ENCODE measurements at places on chromosomes 6 and 20.

- no peak for DNase-seq
Measured at GRCh38 chr20:46651091-46651962, at the start of gene SLC13A3. Gene SLC13A3, minus strand, starts transcription at chr20:46651459. Its CDS starts 38 bp downstream, at chr20:46651421.

DNA sequence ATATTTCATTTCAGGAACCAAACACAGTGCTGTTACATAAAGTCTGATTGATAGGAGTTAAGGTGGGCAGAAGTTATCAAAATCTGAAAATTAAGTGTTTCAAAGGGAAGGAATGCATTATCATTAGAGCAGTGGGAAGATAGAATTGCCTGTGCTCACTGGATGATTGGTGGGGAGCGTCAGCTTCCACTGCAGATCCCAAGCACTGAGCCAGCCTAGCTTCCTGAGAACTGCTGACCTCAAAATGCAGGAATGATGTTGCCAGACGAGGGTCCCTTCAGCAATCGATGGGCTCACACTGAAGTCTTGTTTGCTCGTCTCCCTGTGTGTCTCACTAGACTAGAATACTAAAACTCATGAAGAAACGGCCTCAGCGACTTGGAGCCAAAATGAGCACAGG lies 110.0 kb upstream of the PHACTR1 start:
- DNase-seq: no peak

GRCh38 chr6:56534680-56535419 lies 107.8 kb downstream of the DST start:
- no peak for DNase-seq

GRCh38 chr6:37236921-37237320 lies 20.7 kb upstream of the TBC1D22B start:
- no peak for DNase-seq

DNA sequence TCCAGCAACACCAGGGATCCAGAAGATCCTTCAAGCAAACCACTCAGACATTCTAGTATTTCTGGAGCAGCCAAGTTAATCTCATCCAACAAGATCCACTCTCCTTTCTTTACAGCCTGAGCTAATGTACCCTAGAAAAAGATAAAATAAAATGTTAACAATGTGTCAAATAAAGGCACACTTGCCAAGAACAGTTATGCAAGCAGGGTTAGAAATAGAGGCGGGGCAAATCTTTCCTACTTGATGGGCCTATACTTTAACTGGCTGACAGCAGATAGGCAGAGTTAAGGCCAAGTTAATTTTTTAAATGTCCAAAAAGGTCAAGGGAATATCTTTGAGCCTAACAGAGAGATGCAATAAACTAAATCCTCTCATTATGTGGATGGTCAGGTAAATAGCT lies 60.8 kb downstream of the MDN1 start:
- no peak for DNase-seq

DNA sequence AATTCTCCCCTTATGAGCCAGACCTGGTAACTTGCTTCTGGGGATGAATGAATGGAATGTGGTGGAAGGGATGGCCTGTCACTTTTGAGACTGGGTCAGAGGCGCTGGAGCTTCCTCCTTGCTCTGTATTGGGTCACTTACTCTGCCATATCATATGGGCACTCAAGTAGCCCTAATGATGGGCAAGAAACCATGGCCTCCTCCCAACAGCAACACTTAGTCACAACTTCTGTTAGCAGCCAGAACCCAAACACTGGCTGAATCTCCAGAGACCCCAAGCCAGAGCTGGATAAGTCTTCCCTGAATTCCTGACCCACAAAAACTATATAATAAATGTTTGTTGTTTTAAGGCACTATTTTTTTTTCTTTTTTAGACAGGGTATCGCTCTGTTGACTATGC lies 5.5 kb downstream of the E2F1 start:
- DNase-seq: no peak

DNA sequence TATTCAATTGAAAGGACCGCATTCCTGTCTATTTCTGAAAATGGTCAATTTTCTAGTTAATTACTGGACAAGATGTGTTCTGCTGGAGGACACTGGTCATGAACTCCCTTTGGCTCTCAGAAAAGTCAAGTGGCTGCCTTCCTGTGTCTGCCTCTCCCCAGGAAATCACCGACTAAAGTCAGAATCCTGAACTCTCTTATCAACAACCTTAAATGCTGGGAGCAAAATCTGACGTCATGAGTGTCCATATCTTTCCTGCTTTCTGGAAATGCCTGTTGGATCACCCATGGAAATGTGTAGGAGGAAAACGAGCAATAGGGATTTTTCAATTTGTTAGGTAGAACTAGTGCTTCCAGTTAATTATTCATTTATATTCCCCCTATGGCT lies 53.5 kb upstream of the PLCB1 start:
- DNase-seq: no peak

DNA sequence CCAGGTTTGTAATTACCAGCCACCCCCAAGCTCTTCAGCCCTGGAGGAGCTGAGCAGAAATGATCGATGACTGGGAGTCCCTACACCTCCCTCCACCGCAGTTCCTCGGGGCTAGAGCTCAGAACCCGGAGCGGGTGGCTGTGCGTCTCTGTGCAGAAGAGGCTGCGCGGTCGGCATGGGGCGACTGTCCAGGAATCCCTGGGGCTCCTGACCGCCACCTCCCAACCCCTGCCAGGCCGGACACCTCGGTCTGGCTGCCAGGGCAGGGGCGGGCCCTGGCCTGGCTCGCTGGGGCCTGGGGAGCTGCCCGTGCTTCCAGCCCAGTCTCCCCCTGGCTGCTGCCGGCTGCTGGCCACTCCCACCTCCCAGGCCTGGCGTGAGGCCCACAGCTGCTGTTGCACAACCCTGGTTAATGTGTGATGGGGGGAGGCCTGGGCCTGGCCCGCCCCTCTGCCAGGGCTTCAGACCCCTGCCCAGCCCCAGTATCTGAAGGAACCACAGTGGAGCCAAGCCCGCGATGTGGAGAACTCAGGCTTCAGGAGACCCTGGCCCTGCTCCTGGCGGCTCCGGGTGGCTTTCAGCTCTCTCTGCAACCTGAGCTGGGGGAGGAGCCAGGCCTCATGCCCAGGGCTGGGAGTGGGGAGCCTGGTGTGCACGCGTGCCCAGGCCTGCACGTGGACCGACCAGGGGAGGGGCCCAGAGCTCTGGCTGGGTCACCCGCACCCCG lies 1.2 kb downstream of the SLC2A4RG start:
- DNase-seq: no peak

- DNase-seq: no peak
Measured at GRCh38 chr6:151702851-151703658, 104.4 kb upstream of the ESR1 start.

GRCh38 chr6:15131651-15132061 lies 114.2 kb upstream of the JARID2 start:
- DNase-seq: no peak

DNA sequence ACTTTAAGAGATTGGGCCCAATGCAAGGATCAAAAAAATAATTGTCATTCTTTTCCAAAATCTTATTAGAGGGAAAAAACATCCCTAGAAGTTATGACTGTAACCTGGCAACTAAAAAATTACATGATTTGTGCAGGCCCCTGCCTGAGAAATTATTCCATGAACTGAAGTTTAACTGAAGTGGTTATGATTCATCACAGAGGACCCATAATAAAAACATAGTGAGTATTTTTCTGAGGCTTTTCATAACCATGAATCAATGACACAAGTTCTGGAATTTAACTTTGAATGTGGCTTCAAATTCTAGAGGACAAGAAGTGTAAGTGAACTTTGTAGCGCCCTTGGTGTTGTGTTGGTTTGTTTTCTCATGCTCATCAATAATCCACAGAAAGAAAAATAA lies 31.1 kb upstream of the CARMIL1 start:
- no peak for DNase-seq

GRCh38 chr6:157186785-157187181 lies 136.5 kb downstream of the TMEM242 start:
- no peak for DNase-seq

DNA sequence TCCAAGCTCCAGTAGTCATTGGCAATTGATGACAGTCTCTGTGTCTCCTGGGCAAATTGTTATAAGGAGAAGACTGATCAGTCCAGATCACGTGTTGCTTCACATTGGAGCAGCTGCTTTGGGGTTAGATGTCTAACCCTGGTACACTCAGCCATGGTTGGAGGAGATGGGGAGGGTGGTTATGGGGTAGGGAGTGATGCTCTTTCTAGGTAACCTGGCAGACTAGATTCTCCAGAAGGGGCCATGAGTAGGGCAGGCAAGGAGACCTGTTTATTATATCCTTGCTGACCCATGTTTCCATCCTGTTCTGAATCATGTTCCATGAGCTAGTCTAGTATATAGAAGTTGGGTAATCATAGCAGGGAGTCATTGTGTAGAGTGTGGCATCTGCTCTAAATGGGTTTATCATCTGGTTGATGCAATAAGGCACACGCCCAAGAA lies 50.8 kb upstream of the BACH2 start:
- DNase-seq: no peak

GRCh38 chr6:35058865-35059522 lies 82.1 kb downstream of the TCP11 start:
- no peak for DNase-seq

DNA sequence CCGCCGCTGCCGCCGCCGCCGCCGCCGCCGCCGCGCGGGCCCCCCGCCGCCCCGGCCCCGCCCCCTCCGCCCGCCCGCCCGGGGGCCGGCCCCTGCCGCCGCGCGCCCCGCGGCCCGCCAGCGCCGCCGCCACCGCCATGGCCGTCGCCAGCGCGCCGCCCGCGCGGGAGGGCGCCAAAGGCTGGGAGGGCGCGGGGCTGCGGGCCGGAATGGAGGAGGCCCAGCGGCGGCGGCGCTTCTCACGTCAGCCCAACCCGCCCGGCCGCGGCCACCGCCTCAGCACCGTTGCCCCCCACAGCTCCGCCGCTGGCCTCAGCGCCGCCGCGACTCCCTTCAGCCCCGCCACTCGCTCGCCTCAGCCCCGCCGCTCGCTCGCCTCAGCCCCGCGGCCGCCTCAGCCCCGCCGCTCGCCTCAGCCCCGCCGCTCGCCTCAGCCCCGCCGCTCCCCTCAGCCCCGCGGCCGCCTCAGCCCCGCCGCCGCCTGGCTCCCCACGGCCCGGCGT lies 258 bp downstream of the PHF10 start:
- DNase-seq: peak; percentile 49

- no peak for DNase-seq
Measured at GRCh38 chr6:92122746-92123145, 1296.6 kb downstream of the EPHA7 start.

- no peak for DNase-seq
Measured at GRCh38 chr20:39050555-39050902, 88.4 kb downstream of the DHX35 start.

DNA sequence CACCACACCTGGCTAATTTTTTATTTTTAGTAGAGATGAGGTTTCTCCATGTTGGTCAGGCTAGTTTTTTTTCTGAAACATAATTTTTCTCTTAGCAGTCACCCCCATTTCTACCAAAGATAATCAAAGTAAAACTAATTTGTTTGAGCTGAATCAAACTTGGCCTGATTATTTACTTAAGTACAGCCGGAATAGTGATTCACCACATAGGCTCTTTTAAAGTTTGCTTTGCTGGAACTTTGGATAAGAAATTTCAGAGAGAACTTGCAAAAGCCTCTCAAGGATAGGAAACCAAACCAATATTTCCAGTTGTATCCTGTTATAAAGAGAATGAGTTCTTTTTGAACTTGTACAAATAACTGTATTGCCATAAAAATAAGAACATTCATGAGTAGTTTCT lies 105.0 kb upstream of the SYNCRIP start:
- DNase-seq: no peak

GRCh38 chr20:21395051-21395665 lies 2.2 kb downstream of the NKX2-4 start:
- DNase-seq: no peak

DNA sequence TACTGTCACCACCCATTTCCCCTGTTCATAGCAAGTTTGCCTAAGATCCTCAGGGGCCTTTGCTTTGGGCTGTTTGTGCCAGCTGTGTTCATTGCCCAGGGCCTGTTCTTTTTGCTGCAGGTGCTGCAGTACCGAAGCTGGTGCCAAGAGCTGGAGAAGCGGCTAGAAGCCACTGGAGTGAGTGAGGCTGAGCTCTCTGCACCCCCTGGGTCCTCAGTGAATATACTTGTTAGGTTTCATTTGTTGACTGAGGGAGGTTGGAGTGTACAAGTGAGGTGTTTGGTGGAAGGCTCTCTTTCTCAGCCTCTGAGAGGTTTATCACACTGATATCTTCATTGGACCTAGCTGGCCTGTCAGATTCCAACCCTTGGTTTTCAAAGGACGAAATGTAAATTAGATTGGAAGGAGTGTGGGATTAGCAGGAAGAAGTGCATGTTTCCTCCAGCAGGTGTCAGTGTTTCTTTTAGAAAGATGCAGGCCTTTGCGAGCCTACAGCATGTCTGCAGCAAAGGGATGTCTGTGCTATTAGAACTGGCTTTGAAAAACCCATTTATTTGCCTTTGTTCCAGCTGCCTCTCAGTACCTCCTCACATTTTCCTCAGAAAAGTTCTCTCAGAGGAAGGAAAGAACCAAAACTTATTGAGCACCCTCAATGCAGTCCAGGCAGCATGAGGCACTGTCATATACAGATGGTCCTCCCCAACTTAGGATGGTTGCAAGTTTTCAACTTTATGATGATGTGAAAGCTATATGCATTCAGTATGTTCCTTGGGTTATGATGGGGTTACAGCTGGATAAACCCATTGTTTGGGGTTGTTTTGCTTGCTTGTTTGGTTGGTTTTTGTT lies 8.3 kb downstream of the CEP250 start:
- peak; percentile 36 for DNase-seq

DNA sequence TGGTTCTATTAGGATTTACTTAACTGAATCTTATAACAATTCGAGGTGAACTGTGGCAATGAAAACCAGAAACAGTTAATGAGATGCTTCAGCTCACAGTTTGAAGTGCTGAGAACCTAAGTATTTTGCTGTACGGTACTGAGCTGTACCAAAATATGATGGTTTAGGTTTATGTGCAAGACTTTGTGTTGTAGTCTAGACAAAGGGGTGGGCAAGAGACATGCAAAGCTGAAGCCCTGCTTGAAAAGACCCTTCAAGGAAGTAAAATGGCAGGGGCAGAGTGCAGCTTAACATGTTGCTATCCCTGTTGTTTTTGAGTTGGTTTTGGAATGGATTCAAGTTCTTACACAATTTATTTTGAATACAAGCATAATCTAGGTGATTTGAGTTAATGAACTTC lies 54.0 kb downstream of the RNF182 start:
- DNase-seq: no peak

DNA sequence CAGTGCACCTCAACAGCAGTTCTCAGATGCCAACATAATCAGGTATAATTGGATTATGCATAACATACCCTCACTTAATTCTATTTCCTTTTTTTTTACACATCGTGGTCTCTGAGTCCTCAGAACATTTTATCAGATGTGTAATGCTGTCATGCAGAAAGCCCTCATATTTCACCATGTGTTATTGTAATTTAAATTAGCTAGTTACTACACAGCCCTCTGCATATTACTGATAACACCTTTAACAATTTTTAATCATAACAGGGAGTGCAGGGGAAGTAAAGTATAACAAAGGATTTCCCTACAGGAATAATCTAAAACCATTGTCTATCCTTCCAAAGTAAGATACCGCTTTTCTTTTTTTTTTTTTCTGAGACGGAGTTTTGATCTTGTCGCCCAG lies 91.9 kb upstream of the CCDC28A start:
- DNase-seq: no peak
